Calu3 (cell line): ENCODE measurements at places on chromosomes 3 and 15. TPM values are rescaled to one million over a fixed set of nuclear protein-coding genes. Genes with fewer than 3 reads are reported as not detected.

DNA sequence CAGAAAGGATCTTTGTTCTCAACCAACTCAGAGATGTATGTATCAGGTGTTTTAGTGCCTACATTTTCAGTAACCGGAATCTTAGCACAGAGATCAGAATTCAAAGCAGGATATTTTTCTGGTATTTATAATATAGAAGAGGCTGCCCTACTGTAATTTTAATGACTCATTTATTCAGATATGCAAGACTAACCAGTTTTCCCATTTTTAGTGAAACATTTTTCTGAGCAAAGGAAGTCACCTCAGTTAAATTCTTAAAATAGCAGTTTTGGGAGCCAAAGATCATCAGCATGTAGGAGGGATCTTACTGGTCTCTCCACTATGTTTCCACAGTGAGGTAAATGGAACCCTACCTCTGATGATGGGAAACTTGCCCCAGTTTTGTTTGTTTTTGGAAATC is 42.0 kb downstream of the SRP14 start:
- DNase-seq: no peak

GRCh38 chr15:44441095-44441501 is 13.7 kb downstream of the CTDSPL2 start:
- DNase-seq: no peak

DNA sequence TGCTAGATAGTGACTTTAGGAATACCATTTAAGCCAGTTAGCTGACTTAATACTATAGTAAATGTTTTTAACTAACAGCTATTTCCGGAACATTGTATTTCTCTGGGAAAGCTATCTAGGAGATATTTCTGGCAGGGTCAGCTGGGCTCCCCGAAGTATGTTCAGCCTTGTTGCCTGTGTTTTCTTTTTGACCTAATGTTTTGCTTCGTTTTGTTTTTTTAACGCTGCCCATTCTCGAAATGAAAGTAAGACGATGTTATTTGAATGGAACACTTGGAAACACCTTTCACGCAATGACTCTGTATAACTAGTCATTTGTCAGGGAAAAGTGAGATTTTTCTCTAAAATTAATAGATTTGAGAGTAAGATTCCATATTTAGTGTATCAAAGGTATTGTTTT is 702.9 kb upstream of the NAALADL2 start:
- no peak for DNase-seq

- DNase-seq: no peak
Observed at GRCh38 chr15:99053380-99054024, 45.9 kb upstream of the PGPEP1L start.

DNA sequence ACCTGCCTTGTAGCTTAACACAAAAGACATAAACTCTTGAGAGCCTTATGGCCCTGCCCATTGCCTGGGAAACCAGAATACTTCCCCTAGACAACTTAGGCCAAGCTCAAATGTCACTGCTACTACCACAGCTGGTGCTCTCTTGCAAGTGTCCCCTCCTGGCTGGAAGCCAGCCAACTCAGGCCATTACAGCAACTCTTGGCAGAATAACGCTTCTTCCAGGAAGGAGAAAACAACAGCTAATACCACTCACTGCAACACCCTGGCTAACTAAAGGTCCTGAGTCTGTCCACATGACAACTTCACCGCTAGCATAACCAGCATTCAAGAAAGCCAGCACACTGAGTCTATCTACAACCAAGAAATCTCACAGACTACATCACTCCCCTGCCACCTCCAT is 5.1 kb upstream of the B4GALT4 start:
- DNase-seq: no peak

DNA sequence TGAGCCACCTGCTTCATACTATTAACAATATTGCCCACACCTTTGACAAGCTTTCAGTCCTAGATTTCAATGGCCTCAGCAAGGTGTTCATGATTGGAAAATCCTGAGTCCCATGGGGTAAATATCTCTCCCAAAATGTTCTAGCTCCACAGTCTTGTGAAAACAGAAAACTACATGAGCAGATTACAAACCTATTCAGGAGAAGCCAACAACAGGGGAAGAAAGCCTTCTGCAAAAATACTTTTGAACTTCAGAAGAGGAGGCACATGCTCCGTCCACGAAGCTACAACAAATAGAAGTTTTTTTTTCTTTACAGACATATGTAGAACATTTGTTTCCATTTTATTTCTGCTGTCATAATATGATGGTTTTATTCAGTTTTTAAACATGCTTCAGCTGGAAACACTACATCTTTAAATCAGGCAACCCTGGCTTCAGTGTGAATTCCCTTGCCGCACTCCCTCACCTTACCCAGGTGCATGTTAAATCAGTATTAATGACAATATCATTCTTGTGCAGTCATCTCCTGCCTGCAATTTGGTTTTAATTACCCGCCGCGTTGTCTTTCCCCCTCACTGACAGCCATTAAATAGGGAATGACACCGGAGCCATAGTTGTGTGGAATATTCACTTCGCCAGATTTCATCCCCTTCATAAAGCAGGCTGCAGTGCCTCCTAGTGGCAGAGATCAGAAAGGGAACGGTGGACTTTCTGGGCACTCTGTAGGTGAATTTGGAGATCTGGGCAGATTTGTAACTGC is 725.5 kb upstream of the ARRDC4 start:
- DNase-seq: peak; percentile 76

GRCh38 chr3:18469775-18470174 is 44.6 kb upstream of the SATB1 start:
- DNase-seq: no peak

- DNase-seq: no peak
Observed at GRCh38 chr3:137938876-137939275, 71.1 kb upstream of the CLDN18 start.

DNA sequence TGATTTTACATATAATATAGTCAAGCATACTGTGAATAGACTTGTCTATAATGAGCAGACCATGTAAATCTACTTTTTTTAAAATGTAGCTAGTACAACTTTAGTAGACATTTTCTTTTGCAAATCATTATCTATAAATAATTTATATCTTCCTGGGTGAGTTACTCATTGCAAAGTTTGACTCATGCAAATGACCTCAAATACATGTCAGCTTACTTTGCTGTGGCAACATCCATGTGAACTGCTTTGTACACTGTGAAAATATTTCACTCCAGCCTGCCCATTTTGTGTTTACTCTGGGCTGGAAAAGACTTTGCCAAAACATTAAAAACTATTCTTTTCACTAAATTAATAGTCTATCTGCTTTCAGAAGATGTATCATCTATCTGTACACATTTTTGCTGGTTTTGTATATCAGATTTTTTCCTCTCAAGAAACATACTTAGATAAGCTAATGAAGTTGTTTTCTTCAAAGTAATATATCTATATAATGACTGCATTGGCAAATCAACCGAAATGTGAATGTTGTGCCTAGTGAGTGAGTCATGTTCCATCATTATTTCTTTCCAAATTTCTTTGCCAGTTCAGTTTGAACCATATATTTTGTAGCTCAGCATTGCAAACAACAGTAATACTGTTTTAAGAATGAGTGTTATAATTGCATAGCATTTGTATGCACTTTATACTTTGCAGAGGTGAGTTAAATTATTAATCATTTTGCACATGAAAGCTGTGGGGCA is 26.5 kb downstream of the IGSF10 start:
- peak; percentile 41 for DNase-seq

The SERPINI2 gene
- not detected in 2 replicates for total RNA-seq

The CSNK1G1 gene
- total RNA-seq: 23.9 and 26.7 TPM in 2 replicates

The RBPMS2 gene
- total RNA-seq: 1.4 and 1.6 TPM in 2 replicates

The SPTBN5 gene
- 0.64 and 0.69 TPM in 2 replicates for total RNA-seq

The CLSTN2 gene
- 0.07 TPM in 2 replicates for total RNA-seq
